ENCODE measurements at places on chromosomes 6 and 20.

- DNase-seq, result no peak
Measured at GRCh38 chr6:127900935-127901334, at the start of gene THEMIS. TSS of gene THEMIS (minus strand) at chr6:127901058. CDS start at chr6:127900932, 126 bp downstream.

DNA sequence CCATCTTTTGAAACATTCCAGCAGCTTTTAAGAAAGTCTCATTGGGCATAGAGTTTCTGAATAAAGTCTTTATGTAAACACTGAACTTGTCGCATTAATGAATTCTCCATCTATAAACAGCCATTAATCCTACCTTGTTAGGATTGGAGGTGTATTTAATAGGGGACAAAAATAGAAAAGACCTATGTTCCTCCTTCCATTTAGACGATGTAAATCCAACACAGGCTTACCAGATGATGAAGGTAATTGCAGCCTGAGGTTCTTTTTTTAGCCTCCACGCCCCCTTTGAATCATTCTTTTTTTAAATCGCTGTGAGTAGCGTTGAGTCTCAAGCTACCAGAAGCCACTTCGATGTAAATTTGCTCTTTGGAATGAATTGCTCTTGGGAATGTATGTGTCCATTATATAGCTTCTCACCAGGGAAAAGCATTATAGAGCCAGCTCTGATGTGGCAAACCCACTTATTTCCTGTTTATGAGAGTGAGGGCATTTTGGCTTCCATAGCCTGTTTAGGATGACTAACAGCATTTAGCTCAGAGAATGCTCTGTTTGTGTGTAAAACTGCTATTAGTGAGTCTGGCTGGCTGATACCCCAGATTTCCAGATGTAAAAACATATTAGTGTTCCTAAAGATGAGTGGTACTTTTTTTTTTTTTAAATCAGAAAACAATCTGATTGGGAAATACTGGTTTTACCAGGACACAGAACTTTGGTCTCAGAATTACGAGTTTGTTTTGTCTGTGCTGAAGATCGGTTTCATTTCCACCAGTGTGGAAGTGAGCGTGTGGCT is 74.9 kb upstream of the CLDN20 start:
- DNase-seq, result no peak

GRCh38 chr20:64010711-64011237 is 25.2 kb upstream of the C20orf204 start:
- no peak for DNase-seq

DNA sequence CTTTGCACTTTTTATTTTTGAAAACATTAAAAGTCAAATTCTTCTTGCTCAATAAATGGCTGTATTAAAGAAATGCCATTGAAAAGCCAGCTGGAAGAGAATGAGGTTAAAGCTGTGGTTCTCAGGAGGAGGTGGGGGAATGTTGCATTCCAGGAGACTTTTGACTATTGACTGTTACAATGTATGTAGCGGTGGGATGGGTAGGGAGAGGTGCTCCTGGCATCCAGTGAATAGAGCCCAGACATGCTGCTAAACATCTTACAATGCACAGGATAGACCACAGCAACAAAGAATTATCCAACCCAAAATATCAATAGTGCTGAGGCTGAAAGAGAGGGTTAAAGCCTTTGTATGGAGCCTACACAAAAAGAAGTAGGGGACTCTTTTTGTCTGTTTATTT is 295.9 kb downstream of the NKAIN2 start:
- no peak for DNase-seq

DNA sequence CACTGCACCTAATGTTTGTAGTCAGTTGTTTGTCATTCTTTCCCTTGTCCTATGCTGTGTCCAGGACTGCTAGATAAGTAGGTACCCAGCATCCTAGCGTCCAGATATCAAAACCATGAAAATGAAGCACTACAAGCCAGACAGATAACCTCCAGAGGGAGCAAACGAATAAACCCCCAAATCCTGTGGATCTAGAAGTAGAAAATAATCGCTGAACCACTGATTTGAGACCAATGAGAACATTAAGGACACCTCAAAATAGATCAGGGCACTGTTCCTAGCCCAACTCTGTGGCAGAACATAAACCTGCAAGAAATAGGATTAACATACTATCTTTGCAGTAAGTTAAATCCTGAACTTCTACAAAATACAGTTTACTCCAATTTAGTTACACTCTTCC is 1.1 kb upstream of the KLHL32 start:
- no peak for DNase-seq
